ENCODE measurements at places on chromosomes 13 and 19.
A peak's percentile ranks its signal among the peaks of the same experiment; 100 is the strongest.

DNA sequence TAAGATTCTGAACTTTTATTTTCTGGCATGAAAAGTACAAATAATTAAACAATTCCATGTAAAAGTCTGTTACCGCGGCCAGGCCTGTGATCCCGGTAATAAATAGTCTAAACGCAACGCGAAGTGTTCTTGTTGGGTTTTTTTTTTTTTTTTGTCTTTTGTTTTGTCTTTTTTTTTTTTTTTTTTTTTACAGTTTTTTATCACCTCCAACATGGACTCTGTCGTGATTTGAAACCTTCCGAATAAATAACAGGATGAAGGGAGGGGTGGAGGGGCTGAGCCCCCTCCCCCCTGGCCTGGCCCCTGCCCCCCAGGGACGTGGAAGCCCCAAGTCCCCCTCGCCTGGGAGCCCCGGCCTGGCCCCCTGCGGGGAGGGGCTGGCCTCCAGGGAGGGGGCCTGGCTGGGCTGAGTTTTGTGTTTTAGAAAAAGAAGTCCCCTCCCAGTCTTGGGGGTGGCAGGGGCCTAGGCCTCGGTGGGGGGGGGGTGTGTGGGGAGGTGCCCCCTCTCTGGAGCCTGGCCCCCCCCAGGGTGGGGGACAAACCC is 16.0 kb downstream of the PRKCSH start:
- no peak for DNase-seq

- DNase-seq: peak; percentile 28
Observed at GRCh38 chr19:50537769-50538230, 24.1 kb upstream of the ASPDH start.

DNA sequence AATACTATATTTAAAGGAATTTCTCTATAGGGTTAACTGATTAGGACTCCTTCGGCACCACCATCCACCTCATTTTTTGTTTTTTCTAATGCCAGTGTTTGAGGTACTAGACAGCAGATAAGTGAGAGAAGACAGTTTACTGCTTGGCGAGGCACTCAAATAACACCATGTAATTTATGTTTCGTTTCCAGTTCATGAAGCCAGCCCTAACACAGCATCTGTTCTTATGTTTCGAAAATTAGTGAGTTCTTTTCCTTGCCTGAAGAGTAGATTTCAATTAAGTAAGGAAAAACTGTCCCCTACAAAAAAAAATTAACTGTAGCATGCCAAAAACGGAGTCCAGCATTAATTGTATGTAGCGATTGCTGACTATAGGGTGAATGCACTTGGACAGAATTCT is 409.1 kb downstream of the TBC1D4 start:
- no peak for DNase-seq

DNA sequence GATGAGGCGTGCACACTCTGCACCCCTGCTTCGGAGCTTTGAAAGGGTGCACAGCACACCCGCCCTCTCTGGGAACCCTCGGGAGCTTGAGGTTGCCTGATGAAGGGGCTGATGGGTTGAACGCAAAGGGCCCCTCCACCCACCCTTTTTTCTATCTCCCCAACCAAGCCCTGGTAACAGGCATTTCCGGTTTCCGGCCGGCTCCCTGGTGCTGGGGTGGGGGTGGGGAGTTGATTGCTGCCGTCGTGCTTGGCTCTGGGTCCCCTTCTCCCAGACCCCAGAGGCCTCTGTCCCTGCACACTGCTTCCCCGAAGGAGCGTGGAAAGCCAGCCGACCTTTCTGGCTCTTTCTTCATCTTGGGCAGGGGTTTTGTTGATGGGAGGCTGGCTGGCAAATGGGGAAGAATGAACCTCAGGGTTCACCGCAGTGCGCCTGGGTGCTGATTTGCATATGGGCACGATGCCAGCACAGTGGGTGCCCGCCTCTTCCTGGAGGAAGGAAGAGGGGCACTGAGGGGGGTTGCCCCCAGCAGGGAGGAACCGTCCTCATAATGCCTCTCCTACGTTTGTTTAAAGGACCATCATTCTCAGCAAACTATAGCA is 29.1 kb downstream of the VAV1 start:
- DNase-seq: peak; percentile 84

GRCh38 chr13:100211016-100211710 is 122.3 kb downstream of the PCCA start:
- DNase-seq: no peak

GRCh38 chr19:2548966-2549365 is 73.0 kb downstream of the GADD45B start:
- DNase-seq: no peak

DNA sequence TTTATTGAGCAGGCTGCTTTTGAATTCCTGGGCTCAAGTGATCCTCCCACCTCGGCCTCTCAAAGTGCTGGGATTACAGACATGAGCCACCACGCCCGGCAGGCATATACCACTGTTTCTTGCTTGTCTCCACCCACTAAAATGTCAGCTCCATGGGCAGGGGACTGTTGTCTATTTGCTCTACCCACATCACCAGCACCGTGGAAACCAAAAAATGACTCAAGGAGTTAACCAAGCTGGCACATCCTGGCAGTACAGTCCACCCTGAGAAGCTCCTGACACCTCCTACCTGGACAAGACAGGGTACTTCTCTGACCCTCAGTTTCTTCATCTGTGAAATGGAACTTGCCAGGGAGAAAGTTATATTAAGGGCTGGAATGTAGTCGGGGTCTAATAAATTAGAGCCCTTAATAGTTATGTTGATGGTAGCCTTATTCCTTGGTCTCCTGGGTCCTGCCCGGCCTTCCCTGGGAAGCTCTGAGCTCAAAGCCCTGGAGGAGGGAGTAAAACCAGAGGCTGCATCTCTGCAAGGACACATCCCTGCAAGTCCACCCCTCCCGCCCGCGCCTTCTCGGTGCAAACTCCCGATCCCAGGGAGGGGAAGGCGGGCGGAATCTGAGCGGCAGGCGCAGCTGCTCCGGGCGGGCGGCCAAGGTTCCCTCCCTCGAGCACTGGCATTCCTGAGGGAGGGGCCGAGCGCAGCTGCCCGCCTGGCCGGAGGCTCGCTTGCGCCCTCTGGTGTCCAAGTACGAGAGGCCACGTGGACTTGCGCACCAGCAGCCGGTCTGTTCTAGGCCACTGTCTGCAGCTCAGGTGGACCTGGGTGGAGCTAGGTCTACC is 14.1 kb downstream of the RDH8 start:
- DNase-seq: peak; percentile 67

DNA sequence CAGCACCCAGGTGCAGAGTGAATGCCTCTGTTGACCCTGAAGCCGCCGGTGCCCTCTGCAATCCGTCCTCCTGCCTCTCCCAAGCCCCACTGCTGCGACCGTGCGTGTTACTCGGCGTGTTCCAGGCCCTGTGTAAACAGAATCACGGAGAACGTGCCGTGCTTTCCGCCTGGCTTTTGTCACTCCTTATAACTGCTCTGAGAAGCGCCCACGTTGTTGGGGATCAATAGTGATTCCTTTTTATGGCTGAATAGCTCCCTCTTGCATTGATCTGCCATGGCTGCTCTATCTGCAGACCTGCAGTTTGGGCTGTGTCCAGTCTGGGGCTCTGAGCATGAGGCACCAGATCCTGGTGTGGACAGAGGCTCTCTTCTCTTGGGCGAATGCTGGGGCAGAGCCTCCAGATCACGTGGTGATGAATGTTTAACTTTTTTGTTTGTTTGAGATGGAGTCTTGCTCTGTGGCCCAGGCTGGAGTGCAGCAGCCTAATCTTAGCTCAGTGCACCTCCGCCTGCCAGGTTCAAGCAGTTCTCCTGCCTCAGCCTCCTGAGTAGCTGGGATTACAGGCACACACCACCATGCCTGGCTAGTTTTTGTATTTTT is 15.8 kb downstream of the ADPRHL1 start:
- no peak for DNase-seq

GRCh38 chr19:47408156-47408938 is 11.0 kb downstream of the MEIS3 start:
- DNase-seq: no peak

- no peak for DNase-seq
Observed at GRCh38 chr13:42041011-42041683, 7.3 kb upstream of the DGKH start.

DNA sequence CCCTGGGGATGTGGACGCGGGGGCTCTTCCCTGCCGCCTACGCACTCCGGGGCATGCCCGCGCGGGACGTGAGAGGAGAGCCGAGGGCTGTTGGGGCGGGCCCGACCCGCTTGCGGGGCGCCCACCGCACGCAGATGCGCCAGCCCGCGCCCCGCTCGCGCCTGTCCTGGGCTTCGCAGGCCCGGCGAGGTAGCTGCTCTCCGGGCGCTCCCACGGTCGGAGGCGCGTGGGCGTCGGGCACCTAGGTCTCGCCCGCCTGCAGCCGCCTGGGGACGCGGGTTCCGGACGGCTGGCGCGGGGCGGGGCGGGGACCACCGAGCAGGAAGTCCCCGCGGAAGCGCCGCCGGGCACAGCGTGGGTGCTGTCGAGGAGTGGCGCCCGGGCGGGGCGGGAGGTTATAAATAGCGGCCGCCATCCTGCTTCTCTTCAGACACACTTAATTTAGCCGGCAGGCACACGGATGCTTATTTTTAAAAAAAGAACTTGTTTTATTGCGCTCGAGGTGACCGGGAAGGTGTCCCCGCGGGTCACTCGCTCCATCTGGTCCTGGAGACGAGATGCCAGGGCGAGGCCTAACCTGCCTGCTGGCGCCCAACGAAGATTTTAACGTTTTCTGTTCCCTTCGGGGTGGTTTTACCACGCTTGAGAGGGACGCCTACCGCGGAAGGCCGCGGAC is 561 bp upstream of the GJA3 start:
- peak; percentile 46 for DNase-seq

GRCh38 chr13:20174656-20175405 is 14.0 kb upstream of the GJA3 start:
- no peak for DNase-seq

DNA sequence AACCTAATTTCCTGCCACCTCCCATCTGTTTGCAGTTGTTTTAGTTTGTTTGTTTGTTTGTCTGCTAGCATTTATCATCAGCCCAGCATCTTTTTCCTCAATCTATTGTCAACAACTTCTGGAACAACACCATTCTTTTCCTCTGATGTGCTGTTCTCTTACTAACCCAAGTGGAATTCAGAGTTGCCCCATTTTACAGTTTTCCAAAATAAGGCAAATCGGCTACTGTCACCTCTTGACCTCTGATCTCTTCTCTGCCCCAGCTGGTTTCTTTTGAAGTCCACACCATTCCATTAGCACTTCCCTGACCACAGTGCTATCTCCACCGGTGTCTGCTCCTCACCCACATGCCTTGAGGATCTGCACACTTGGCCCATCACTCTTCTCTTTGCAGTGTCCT is 102.4 kb downstream of the EFNB2 start:
- no peak for DNase-seq

GRCh38 chr19:892243-892893 is 619 bp downstream of the MED16 start:
- no peak for DNase-seq

- DNase-seq: no peak
Observed at GRCh38 chr19:461721-462551, 1.1 kb upstream of the SHC2 start.

DNA sequence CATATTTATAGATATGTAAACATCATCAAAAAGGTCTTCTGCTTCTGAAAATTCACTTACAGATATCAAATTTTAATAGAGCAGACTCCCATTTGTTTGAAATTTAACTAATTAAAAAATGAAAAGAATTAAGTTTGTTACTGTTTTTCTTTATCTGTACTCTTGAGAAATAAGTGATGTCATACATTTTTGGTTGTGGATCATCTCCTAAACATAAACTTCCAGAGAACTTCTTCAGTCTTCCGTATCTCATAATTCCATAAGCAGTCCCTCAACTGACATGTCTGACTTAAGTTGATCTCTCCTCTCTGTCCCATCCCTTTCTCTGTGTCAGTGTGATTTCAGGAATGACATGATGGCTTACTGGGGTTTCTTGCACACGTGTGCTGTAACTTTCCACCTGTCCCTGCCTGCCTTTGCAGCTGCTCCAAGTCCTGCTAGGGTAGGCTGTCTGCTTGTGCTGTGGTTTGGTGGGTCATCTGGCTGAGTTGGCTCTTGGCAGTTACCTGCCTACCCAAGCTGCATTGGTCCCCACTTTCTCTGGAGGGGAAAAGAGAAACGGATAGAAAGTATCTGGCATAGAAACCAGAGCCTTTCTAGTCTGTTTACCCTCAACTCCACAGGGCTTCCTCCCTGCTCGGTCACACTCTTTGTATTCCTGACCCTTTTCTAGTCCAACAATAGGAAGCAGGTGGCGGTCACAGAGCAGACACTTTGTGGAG is 127.1 kb downstream of the GGACT start:
- no peak for DNase-seq

DNA sequence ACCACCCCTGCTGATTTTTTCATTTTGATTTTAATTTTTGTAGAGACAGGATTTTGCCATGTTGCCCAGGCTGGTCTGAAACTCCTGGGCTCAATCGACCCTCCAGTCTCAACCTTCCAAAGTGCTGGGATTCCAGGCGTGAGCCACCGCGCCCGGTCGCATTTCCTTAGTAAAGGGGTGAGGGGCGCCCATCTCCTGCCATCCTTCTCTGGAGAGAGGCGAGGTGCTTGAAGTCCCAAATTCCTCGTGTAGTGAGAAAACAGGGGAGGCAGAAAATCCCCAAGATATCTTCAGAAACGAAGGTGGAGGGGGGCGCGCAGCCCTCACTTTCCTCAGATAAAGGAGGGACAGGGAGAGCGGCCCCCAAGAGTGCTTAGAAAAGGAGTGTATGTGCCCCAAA is 21.0 kb upstream of the GATAD2A start:
- DNase-seq: no peak

GRCh38 chr13:50843257-50844083 is at the start of gene DLEU7:
TSS of gene DLEU7 (minus strand) at chr13:50843692. CDS start at chr13:50843646, 46 bp downstream.
- no peak for DNase-seq

DNA sequence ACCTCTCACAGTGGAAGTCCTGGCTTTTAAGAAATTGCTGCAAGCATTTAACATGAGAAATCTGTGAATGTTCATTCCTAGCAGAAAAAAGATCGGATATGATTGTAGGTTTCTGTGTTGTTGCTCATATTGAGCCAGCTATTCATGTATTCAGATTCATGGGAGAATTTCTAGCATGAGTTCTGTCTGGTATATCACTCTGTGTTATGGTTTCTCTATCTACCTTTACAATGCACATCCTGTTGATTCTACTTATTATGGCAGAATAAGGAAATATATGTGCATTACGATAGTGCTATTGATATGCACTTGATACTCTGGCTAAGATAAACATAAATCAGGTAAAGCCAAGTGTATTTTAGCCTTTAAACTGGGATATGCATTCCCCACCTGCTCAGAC is 138.2 kb downstream of the KCNRG start:
- DNase-seq: no peak

- no peak for DNase-seq
Observed at GRCh38 chr13:32840989-32841713, 175.1 kb upstream of the KL start.

DNA sequence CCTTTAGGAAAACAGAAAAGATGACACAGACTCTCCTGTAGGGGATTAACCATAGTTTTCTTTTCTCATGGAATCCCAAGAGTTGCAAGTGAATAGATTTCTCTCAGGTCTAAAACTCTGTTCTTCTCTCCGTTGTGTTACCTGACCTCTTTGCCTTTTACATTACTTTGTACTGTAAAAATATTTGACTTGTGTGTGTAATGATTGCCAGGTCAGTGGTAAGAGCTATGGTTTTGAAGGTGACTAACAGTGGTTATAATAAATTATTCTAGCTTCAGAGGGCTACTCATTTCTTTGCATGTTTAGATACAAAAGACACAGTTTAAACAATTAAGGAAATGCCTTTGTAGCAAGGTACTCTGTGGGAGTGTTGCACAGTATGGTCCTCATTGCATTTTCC is 23.0 kb upstream of the PSG2 start:
- no peak for DNase-seq

- DNase-seq: no peak
Observed at GRCh38 chr13:40517486-40518480, 148.7 kb downstream of the FOXO1 start.

- DNase-seq: no peak
Observed at GRCh38 chr13:27929868-27930267, 10.1 kb downstream of the PDX1 start.

GRCh38 chr13:18951412-18951811 is 230.2 kb downstream of the TUBA3C start:
- no peak for DNase-seq
